ENCODE measurements at places on chromosomes 4 and X.

DNA sequence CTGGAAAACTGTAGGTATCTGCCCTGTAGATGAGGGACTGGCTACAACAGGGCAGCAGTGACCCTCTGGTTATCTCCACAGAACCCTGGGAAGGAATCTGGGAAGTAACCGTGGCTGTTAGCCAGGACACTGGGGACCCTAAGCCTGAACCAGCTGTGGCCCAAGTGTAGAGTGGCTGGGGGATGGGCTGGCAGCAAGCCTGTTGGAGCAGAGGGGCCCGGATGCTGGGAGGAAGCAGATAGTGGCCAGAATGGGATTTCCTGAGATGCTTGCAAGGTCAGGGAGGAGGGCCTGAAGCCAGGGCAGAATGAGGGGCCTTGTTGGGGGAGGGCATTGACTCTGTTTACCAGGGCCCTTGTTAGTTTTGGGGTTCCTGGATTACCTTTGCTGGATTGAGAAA is 161.0 kb upstream of the EOLA2 start:
- no peak for DNase-seq

DNA sequence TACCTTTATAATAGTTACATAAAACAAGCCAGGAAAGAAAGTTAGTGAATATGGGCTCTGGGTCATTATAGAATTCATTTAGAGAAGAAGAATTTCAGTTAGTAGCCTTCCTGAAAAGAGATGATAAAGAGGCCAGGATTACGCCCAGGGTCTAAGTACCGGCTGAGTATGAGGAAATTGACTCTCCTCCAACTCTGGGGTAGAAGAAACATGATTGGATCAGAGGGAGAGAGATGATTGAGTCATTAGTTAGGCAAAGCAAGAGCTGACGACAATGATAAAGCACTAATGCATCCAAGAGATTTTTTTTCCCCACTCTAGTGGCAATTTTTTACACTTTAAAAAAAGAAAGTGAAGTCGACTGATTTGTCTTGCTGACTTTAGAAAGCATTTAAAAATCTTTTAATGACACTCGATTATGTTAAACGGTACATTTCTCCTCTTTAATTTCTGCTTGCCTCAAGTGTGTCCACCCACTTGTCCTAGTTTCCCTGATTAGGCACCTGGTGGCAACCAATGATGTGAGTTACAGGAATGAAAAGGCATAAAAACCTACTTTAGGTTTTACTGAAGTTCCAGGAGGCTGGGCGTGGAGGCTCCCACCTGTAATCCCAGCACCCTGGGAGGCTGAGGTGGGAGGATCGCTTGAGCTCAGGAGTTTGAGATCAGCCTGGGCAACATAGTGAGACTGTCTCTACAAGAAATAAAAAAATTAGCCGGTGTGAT is 37.3 kb upstream of the IGFBP7 start:
- no peak for DNase-seq

DNA sequence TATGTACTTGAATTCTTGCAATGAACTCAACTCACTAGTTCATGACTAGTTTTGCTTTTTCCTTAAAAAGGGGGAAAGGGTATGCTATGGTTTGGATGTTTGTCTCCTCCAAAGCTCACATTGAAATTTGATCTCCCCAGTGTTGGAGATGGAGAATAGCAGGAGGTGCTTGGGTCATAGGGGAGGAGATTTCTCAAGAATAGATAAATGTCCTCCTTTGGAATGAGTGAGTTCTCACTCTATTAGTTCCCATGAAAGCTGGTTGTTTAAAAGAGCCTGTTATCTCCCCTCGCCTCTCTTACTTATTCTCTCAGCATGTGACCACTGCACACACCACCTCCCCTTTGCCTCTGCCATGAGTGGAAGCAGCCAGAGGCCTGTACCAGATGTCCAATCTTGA is 109.4 kb upstream of the INTU start:
- no peak for DNase-seq

DNA sequence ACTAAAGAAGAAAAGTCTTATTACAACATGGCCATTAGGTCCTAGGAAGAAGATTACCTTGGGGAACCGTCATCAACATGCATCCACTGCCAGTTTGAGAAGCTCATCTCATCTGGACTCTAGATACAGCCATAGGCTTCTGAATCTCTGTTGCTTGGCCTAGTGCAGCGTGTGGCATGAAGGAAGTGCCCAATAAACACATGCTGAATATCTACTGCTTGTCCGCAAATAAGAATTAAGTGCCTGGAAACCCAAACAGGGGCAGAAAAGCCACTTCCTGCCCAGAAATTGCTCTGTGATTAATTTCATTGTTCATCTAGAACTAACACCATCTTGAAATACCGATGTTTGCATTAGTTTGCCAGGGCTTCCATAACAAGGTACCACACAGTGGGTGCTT is 241.1 kb upstream of the KLF3 start:
- no peak for DNase-seq

DNA sequence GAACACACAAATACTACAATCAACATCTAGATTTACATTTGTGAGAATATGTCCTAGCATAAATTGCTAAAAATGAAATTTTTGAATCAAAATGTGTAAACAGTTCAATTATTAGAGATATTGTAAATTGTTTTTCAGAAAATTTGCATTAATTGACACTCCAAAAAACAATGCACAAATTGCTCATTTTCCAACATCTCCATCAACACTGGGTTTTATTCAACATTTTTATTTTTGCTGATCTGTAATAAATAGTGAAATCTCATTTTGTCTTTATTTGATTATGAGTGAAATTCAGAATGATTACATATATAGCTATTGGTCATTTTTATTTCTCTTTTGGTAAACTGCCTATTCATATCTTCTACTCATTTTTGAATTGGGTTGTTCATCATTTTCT is 120.0 kb upstream of the GRIA3 start:
- no peak for DNase-seq

GRCh38 chr4:145937971-145938611 is 532 bp downstream of the ZNF827 start:
- peak; percentile 69 for DNase-seq

GRCh38 chr4:34861666-34862065 is 1382.6 kb downstream of the ARAP2 start:
- DNase-seq, result no peak

DNA sequence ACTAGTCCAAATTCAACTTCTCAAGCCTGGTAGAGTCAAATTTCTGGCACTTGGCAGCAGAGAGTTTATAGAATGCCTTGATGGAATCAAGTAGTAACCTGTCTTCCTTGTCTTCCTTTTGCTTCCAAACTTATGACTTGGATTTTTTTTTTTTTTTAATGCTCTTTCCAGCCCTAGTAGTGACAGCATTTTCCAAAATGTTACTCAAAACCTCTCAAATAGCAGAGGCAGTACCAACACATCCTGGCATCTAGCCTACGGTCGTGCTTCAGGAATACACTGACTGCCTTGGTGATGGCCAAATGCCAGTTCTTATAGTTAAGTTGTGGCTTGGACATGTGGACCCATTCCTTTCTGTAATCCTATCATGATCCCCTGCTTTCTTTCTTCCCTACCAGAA is 46.0 kb downstream of the GALNT7 start:
- DNase-seq, result no peak

Measured in CD4-positive, alpha-beta memory T cell (primary cell).